ENCODE measurements at places on chromosomes 7 and 10.

GRCh38 chr10:96267234-96267705 is 4.1 kb downstream of the BLNK start:
- DNase-seq, result no peak

- no peak for DNase-seq
These were observed 444.2 kb upstream of the SEMA3D start for GRCh38 chr7:85630904-85631600.

DNA sequence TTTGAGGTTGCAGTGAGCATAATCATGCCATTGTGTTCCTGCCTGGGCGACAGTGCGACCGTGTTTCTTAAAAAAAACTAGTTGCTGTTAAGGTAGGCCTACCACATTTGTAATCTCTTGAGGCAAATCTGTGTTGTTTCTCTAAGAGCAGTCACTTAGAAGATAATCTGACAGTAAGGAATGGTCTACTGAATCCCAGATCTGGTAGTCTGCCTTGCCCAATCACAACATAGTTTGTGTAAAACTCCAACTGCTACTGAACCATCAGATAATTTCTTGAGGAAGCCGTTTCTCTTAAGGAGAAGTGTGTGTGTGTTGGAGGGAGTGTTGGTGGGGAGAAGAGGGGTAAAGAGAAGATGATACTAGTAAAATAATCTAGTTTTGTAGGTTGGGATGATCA is 5.0 kb downstream of the NRF1 start:
- DNase-seq, result no peak

DNA sequence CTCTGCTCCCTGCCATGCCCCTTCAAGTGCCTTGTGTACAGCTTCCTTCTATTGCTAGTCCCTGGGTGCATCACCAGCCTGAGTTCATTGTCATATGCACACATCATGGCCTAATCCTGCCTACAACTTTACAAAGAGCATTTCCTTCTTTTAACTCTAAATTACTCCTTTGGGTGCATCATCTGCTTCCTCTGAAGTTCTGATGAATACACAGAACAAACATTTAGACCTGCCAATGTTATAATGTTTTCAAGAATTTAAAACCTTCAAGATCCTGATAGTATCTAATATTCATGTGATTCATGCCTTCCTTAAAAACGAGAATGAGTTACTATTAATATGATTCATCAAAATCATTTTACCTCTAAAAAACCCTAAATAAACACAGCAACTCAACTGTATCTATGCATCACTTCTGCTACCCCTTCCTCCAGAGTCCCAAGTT is 357.1 kb downstream of the MAGI2 start:
- DNase-seq, result no peak

- DNase-seq, result no peak
These were observed 82.3 kb downstream of the PRKAG2 start for GRCh38 chr7:151794508-151795167.

- no peak for DNase-seq
These were observed 32.2 kb downstream of the VWA2 start for GRCh38 chr10:114271075-114271778.

GRCh38 chr7:574661-575395 is 55.2 kb upstream of the PDGFA start:
- no peak for DNase-seq

GRCh38 chr10:124827474-124827873 is 25.9 kb downstream of the ABRAXAS2 start:
- DNase-seq, result no peak

DNA sequence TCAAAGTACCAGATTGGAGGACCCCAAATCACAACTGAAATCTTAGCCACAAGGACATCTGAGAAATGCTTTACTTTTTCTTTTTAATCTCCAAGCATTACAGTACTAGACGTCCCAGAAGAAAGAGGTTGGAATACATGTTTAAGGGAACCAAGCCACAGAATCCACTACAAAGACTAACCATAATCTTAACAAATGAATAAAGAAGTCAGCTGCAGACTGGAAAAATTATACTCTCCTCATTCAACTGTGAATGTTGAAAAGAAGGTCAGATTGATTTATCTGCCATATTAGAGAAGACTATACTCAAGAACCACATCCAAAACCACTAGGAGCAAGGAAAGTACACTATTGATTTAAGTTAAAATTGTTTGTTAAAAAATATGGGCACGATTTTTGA is 102.1 kb upstream of the ABCB5 start:
- no peak for DNase-seq

GRCh38 chr10:35638101-35638500 is 4.0 kb downstream of the FZD8 start:
- DNase-seq, result no peak
